ENCODE measurements at places on chromosomes 4 and X.

GRCh38 chrX:39820938-39821708, 276.6 kb downstream of the BCOR start:
- no peak for DNase-seq

GRCh38 chr4:10413177-10413576, 44.0 kb downstream of the ZNF518B start:
- DNase-seq: no peak

- no peak for DNase-seq
Measured at GRCh38 chrX:72430405-72430968, 124.8 kb upstream of the CITED1 start.

GRCh38 chr4:164731827-164732474, 22.0 kb upstream of the SMIM31 start:
- peak; percentile 56 for DNase-seq

DNA sequence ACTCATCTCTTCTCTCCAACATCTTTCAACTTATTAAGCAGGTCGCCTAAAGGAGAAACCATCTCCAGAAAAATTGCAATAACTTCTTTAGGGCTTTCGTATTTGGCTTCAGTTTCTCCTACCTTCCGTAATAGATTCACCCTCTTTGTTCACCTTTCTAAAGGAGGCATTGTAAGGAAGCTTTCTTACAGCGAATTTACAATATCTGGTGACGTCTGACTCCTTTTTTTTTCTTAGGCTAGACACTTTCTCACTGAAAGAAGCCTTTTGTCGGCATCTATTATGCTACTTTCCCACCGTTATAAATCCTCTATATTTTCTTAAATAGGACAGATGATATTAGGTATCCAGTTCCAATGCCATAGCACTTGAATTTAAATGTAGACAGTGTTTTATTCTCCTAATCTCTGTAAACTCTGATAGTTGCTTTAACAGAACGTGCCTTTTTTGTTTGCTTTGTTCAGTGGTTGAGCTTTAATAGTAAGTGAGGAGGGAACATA, 302.4 kb downstream of the IL1RAPL1 start:
- DNase-seq: no peak

DNA sequence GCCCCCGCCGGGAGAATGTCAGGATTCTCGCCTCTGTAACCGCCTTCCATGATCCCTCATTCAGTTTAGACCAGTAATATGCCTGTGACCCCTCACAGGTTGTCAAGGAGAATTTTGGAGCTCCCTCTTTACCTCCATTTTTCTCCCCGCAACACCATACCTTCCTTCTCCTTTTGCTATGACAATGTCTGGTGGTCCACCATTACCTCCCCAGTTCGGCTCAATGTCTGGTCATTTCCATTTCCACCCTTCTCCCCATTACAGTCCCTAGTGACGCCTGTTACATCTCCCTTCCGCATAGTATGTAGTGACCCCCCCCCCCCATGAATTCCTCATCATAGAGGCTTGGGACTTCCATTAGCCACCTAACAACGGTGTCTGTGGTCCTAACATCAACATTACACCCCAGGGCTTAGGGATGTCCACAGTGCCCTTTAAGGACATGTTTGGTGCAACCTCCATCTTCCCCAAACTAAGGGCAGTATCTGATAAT, 700 bp downstream of the ARAF start:
- DNase-seq: no peak

GRCh38 chrX:12447448-12448064, 309.3 kb downstream of the FRMPD4 start:
- DNase-seq: no peak

- peak; percentile 92 for DNase-seq
Measured at GRCh38 chrX:69027181-69028005, 137.9 kb downstream of the PJA1 start.

DNA sequence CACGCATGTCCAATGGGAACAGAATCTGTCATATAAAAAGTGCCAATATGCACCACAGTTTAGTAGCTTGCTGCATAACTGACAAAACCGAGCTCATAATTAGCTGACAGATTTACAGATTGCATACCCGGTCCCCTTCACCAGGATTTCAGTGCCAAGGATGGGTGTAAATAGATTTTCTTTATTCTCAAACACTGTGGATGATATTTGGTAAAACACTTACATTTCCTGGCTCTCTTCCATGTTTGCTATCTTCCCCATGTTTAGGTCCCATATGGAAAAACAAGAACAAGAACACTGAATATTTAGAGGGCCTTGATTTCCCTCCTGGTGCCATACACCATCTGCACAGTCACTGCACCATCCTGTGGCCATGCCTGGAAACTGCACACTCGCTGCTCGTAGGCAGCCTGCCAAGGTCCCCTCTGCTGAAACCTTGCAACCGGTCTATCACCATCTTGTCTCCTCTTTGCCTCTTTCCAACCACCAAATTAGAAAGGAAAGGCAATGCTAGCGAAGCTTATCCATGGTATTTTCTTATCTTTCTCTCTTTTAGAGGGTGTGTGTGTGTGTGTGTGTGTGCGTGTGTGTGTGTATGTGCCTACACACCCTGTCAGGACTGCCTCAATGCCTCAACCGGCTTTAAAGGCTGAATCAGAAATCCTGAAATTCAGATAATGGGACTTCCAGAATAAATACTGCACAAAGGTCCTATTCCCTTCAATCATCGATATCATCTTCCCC, 124.2 kb upstream of the MBNL3 start:
- peak; percentile 58 for DNase-seq

- peak; percentile 86 for DNase-seq
Measured at GRCh38 chrX:130975947-130976346, 72.9 kb upstream of the ENOX2 start.

- DNase-seq: peak; percentile 69
Measured at GRCh38 chrX:76279007-76279406, 106.1 kb downstream of the PBDC1 start.

GRCh38 chrX:150730719-150731118, 37.5 kb downstream of the MTMR1 start:
- no peak for DNase-seq

DNA sequence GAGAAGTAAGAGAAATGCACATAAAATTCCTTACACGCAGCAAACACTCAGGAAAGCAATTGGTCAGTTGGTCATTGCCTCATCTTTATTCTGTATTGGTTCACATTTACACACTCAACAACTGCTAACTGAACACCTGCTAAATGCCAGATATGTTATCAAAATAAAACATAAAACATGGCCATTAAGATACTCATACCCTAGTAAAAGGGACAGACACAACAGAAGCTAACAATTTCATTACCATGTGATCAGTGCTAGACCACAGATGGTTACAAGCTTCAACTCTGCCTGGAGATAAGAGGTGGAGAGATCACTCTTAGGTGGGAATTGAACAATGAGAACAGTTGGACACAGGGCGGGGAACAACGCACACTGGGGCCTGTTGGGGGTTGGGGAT, 26.2 kb downstream of the TEC start:
- no peak for DNase-seq

- no peak for DNase-seq
Measured at GRCh38 chrX:138858951-138859350, 147.4 kb upstream of the FGF13 start.

- DNase-seq: no peak
Measured at GRCh38 chrX:48937054-48937907, 18.5 kb upstream of the PIM2 start.

- DNase-seq: no peak
Measured at GRCh38 chr4:26248647-26249046, 72.2 kb upstream of the RBPJ start.

GRCh38 chr4:42371305-42372252, 25.7 kb upstream of the SHISA3 start:
- DNase-seq: peak; percentile 54

- DNase-seq: no peak
Measured at GRCh38 chrX:47170861-47171692, 22.6 kb upstream of the UBA1 start.

DNA sequence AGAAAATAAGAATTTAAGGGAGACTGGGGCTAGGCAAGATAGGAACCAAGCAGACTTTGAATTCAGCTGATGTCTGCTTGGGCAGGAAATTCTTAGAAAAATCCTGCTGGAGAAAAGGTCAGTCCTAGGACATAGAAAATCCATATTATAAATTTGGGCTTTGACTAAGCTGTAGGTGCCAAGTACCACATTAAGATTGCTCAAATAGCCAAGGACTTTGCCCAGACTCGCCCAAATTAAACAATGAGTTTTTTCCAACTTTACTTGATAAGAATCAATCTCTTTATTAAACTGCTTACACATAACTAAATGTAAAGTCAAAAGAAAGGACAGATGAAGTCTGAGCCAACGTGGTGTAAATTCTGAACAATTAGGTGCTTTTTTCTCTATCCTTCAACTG, 95.4 kb downstream of the FUNDC1 start:
- no peak for DNase-seq

GRCh38 chr4:23855912-23856605, 33.8 kb downstream of the PPARGC1A start:
- DNase-seq: no peak
